ENCODE measurements at places on chromosomes 16 and 17. TPM values are rescaled to one million over a fixed set of nuclear protein-coding genes. Genes with fewer than 3 reads are reported as not detected.

The DCTN5 gene
- 111 TPM for total RNA-seq

The LPO gene
- total RNA-seq, result not detected

DNA sequence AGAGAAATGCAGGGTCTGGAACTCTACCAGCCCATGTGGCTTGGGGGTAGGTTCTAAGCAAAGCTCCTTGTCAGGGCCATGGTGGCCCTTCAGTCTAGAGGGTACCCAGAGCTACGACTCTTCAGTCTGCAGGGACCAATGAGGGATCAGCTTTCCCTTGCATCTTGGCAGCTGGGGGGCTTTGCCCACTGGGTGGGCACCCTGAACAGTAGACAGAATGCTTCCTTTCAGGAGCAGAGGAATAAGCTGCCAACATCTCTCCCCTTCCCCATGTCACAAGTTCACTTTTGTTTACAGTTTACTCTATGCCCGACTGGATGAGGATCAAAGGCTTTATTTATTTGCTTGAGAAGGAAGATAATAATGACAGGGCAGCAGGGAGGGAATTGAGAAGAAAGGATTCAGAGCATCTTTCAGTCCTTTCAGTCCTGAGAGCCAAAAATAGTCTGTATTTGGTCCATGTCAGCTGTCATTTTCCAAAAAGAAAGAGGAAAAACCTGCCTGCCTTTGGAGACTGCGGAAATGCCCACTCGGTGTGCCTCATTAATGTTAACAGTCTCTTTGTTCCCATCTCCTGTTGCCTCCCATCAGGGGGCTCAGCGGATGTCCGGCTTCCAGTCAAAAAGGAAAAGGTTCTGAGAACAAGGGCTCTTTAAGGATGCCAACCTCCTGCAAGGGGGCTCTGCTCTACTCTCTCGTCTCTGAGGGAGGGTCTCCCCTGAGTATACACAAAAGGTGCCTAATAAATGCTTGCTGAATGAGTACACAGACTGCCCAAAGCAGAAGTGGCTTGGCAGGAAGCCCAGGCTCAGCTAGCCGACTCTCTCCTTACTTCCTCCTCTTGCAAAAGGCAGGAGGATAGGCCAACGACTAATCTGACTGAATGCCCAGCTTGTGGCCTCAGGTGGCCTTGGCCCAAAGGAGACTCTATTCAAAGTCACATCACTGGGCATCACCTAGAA lies 17.1 kb downstream of the TRAF4 start:
- DNase-seq, result peak; percentile 66

DNA sequence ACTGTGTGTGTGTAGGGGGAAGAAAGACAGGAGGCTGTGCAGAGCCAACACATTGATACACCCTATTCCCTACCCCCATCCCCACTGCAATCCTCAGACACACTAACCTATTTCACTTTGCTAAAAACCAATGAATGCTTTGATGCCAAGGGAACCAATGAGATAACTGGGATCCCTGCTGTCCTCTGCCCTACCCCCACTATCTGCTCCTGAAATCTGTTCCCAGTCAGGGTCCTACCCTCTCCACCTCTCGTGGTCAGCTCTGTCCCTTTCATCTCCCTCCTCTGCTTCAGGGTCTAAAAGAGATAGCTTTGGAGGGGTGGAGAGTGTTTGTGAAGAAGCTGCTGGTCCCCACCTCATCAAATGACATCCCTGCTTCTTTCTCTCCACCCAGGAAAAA lies 19.1 kb upstream of the SP6 start:
- no peak for DNase-seq

DNA sequence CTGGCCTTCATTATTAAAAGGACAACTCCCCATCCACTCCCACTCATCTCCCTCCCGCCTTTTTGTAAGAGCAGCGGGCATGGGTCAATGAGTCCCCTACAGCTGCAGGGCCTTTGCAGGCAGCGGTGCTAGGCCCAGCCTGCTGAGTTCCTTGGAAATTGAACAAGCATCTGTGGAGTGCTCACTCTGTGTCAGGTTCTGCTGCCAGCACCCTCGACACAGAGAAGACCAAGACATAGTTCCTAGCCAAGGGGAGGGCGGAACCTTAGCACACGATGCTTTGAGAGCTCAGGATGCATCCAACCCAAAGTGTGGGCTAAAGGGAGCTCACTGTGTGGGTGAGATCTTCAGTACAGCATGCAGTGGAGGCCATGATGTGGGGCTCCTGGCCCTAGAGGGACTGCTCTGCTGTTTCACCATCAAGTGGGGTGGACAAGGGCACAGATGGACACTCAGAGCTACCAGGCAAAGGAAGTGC lies 27.6 kb downstream of the RMI2 start:
- DNase-seq, result no peak

GRCh38 chr17:20145567-20145966 lies 136.4 kb downstream of the SPECC1 start:
- DNase-seq, result no peak

- DNase-seq, result peak; percentile 77
Measured at GRCh38 chr17:66420961-66421371, 118.6 kb downstream of the PRKCA start.

DNA sequence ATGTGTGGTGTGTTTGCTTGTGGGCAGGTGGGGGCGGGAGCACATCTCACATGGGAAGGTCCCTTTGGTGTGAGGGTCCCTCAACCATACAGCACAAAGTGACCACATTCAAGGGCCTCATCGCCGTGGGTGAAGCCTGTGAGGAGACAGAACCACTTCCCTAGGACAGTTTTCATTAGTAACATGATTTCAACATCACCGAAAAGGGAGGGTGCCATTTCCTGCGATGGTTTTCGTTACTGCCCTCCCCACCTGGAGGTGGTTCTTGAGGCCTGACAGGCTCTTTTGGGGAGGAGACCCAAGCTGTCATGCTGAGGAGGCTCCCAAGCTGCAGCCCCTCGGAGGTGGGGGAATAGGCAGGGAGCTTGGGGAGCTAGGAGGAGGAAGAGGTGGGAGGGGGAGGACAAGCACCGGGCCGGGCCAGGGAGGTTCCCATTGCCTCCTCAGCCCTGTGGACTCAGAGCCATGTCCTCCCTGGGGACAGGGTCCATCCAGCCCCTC lies 9.5 kb downstream of the CD300LB start:
- DNase-seq, result no peak

Data from IMR-90 (cell line).